ENCODE measurements at places on chromosomes 5 and 9.

DNA sequence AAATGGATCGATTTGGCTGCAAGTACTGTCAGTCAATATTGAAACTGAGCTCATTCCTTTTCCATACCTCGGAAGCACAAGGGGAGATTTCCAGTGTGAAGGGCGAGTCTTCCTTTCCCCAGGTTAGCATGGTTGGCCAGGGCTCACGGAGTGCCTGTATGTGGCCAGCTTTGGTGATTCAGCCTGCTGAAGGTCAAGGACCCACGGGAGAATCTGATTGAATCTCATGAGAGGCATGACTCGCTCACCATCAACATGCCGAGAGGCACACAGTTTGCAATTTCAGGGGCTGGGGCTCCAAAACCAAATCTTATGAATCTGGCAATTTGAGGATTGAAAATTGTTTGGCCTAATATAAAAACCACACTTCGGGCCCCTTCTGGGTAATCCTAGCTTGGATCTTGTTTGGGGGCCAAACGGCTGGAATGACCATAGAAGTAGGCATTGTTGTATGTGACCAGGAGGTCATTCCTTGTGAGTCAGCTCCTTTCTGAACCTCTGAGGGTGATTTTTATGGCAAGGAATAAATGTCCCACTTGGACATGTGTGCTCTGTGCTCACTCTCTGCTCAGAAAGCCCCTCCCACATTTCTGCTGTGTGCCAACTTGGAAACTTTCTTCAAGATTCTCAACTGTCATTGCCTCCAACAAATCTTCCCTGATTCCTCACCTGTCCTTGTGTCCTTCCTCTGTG, 69.8 kb downstream of the DOCK2 start:
- DNase-seq, result no peak

DNA sequence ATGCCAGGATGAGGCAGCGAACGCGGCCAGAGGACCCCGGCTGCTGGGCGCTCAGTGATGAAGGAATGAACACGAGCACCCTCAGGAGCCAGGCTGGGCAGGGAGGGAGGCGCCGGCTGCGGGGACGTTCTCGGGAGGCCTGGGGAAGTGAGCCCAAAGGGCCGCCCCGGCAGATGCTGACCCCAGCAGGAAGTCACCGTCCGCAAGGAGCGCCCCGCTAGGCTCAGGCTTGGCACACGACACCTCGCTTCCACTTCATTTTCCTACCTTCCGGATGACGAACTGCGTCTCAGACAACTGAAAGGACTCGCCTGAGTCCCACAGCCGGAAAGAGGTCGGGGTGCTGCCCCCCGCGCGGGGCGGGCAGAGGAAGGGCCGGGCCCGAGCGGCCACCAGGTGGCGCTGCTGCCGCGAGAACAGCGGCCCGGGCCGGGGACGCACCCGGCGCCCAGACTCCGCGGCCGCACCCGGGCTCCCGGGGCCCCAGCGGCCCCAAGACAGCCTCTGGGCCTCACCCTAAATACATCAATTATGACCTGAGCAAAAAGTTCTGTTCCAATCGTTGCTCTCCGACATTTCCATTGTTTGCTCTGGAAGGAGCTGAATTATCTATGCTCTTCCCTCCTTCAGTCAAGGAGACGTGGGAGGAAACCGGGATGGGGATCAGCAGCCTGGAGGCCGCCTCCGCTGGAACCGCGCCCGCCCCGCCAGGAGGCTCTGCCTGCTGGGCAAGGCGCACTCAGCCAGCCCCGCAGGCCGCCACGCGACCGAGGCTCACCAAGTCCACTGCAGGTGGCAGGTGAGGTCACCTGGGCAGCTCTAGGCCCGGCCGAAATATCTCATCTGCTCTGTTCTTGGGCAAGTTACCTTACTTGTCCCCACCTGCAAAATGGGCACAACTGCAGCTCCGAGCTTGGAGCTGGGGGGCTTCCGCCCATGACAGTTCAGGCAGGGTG, 107.0 kb downstream of the ZNF354C start:
- peak; percentile 54 for DNase-seq

DNA sequence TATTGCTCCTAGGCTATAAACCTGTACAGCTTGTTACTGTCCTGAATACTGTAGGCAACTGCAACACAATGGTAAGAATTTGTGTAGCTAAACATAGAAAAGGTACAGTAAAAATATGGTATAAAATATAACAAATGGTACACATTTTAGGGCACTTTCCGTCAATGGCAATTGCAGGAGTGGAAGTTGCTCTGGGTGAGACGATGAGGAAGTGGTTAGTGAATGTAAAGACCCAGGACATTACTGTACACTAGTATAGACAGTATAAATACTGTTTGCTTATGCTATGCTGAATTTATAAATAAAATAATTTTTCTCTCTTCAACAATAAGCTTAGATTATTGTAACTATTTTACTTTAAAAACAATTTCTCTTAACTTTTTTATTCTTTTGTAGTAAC, 15.6 kb upstream of the ADRB2 start:
- no peak for DNase-seq

- DNase-seq, result peak; percentile 70
These were observed 1.0 kb downstream of the NIPSNAP3A start for GRCh38 chr9:104748359-104749031.
